ENCODE measurements at places on chromosomes 6 and 20.

- no peak for DNase-seq
Measured at GRCh38 chr6:71489736-71490135, 201.1 kb downstream of the OGFRL1 start.

- DNase-seq, result no peak
Measured at GRCh38 chr6:39441986-39442385, 119.5 kb upstream of the KCNK16 start.

DNA sequence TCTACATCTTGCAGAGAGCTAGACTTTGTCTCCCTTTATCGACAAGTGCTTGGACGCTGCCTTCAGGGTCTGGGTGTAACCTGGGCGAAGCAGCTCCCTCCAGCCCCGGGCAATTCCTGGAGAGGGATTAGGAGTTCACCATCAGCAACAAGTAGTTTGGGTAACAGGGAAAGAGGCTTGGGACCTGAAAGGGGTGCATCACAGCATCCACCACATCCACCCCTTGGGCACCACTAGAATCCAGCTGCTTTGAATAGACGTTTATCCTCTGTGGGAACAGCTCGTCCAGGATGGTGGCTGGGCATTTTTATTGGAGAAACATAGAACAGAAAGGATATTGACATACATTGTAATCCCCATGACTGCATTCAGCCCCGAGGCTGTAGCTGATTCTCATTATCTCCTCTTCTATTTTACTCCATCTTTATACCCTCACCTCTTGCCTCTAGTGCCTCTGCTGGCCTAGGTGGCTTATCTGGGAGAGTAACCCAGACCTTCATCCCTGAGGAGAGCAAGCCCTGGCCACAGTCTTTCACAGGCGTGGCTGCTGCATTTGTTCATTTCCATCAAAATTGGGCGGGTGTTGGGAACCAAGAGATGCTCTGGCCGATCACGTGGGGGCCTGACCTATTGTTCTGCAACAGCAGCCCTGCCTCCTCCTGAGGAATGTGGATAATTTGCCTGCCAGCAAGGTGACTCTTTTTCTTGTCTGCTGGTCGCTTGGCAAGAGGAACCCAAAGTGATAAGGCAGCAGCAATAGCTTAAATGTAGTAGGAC lies 109.2 kb upstream of the RALGAPA2 start:
- no peak for DNase-seq

GRCh38 chr20:22584922-22585785 lies 782 bp upstream of the FOXA2 start:
- DNase-seq, result peak; percentile 97

DNA sequence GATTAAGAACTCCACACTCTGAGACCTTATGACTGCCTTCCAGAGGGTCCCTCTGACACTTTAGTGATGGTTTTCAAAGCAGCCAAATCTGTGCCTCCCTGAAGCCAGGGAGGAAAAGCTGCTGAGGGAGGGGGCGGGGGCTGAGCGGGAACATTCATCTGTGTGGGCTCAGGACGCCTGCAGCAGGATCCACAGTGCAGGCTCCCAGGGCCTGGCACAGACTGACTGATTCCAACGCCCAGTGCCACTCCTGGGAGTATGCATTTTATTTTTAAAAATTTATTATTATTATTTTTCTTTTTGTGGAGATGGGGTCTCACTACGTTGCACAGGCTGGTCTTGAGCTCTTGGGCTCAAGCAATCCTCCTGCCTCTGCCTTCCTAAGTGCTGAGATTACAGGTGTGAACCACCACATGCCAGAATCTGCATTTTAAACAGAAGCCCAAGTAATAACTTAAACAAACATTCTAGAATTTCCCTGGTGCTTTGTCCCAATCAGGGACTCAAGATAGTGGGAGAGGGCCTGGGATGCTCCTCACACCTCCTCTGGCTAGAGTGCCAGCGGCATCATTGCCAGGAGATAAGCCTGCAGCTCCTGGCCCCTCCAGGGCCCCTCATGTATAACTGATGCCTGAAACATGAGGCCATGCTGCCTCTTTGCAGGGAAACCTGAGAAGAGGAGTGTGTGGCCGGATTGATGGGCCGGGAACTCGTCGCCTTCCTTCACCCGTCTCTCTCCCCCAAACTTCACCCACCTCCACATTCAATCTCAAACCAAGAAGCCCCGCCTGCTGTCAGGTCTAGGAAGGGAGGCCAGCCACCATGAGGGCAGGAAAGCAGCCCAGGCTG lies 438 bp upstream of the TMC2 start:
- no peak for DNase-seq

DNA sequence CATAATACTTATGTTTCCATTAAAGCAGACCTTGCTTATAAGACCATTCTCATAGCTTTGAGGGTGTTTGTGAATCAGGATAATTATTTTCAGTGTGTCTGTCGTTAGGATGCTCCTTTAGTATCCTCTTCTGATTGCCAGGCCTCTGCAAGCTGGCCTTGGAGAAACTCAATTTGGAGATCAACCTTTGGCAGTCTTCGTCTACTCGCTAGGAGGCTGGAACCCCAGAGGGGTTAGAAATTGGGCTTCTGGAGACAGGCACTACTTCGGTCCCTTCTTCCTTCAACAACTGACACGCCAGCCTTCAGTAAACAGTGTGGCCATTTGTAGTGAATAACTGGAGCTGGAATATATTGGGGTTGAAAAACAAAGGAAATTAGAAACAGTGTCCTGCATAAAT lies 100.8 kb upstream of the CITED2 start:
- no peak for DNase-seq

GRCh38 chr6:70622461-70622860 lies 45.2 kb upstream of the SMAP1 start:
- no peak for DNase-seq
